Activated naive CD8-positive, alpha-beta T cell treated with anti-CD3 and anti-CD28 coated beads for 36 hours (primary cell): ENCODE measurements at places on chromosomes 16 and 17. TPM values are rescaled to one million over a fixed set of nuclear protein-coding genes. Genes with fewer than 3 reads are reported as not detected.

DNA sequence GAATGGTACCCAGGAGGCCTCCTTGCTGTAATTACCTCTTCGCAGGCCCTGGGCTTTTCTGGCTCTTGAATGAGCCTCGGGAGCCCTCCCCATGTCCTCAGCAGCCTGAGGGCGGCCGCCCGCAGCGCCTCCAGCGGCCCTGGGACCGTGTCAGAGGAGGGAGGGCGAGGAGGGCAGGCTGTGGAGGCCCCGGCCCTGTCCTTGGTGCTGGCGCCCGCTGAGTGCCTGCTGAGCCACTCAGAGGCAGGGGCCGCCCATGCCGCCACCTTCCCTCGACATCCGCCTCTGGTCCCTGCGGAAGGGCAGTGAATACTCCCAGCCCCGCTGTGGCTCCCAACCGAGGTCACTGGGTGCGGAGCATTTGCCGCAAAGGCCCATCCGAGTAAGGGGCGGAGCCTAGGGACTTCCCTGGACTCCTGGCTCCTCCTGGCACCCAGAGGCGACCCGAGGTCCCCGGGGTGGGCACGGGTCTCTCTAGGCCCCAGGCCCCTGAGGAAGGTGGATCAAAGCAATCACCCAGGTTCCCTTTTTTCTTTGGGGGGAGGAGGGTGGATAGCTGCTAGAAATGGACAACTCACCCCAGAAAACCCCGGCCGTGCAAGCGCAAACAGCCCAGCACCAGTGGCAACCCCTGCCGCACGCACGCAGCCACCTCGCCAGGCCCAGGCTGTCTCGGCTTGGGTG, 2.8 kb downstream of the RBFOX3 start:
- H3K27me3 ChIP-seq: peaks cover 48% of the 10 kb centered on the region
- peaks cover 2% of the 10 kb centered on the region for H3K4me1 ChIP-seq
- H3K36me3 ChIP-seq: no peaks in the 10 kb centered on the region
- no peak overlapping the region for H3K27ac ChIP-seq
- H3K4me3 ChIP-seq: no peak overlapping the region

DNA sequence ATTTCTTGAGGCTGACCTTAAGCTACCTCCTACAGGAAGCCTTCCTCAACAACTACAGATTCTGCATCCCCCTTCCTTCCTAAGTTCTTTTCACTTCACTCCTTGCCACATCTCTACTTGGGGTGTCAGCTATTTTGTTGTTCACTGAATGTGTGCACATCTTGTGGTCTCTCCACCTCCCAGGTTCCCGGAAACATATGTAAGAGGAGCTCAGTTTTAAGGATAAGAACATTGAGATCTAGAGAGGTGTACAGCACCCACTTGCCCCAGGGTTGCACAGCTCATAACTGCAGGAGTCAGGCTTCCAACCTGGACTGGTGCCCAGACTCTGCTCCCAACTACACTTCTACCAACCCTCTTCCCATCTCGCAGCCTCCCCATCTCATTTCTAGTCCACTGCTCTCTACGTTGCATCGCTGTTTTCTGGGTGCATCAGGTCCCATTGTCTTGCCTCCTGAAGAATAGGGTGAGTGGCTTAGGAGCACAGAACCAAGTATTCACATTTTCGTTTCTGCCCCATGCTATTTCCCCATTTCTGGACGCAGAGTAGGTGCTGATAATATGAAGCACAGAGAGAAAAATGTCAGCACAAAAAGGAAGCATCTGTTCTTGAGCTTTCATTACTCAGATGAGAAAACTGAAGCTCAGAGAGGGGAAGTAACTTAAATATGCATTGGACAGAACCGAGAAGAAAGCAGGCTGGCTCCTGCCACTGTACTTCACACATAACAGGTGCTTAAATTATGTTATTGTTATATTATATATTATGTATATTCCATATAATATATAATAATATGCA, 292.0 kb upstream of the CCL2 start:
- H3K4me3 ChIP-seq: no peak overlapping the region
- H3K27me3 ChIP-seq: peaks cover 17% of the 10 kb centered on the region
- no peak for DNase-seq
- no peak overlapping the region for H3K27ac ChIP-seq

DNA sequence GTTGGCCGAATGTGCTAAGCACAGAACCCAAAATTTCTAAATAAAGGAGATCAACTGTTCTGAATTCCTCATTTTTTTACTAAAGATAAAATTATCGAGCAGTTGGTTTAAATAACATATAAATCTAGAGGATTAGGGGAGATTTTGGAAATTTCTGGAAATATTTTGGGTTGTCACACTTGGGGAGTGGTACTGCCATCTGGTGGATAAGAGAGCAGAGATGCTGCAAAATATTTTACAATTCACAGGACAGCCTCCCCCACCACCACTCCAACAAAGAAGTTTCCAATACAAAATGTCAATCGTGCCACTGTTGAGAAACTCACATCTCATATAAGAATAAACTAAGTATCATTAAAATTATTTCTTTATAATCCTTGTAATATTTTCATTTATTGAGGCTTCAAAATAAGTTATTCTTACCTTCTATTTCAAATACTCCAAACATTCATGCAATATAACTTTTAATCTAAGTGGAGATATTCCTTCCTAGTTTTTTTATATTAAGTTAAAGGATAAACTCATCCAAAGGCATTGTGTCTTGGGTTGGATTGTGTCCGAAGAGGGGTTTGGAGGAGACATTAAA, 17.0 kb upstream of the ABCA8 start:
- no peaks in the 10 kb centered on the region for H3K4me1 ChIP-seq
- H3K36me3 ChIP-seq: no peaks in the 10 kb centered on the region
- no peak for DNase-seq
- no peak overlapping the region for H3K4me3 ChIP-seq

DNA sequence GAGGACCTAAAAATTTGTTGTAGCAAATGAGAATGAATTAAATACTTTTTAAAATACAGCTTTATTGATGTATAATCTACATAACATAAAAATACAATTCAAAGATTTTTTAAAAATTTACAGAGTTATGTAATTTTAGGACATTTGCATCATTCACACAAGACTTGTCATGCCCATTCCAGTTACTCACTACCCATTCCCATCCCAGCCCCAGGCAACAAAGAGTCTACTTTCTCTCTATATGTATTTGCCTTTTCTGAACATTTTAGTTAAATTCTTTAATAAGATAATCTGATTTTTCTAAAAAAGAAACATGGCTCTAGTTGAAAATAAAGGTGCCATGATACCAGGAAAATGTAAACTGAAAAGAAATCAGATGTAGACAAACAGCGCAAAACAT, 354.2 kb downstream of the PMP22 start:
- H3K4me3 ChIP-seq: no peak overlapping the region
- no peak overlapping the region for H3K27ac ChIP-seq
- peaks cover 13% of the 10 kb centered on the region for H3K27me3 ChIP-seq

GRCh38 chr17:27854163-27854562, 39.0 kb downstream of the LYRM9 start:
- H3K27me3 ChIP-seq: no peaks in the 10 kb centered on the region
- peaks cover 20% of the 10 kb centered on the region for H3K4me1 ChIP-seq
- no peak overlapping the region for H3K4me3 ChIP-seq
- no peak for DNase-seq
- H3K36me3 ChIP-seq: peaks cover 5% of the 10 kb centered on the region
- H3K27ac ChIP-seq: no peak overlapping the region

GRCh38 chr17:69357701-69358100, 30.8 kb upstream of the ABCA5 start:
- H3K27me3 ChIP-seq: no peaks in the 10 kb centered on the region
- no peak overlapping the region for H3K27ac ChIP-seq
- H3K36me3 ChIP-seq: no peaks in the 10 kb centered on the region
- peaks cover 10% of the 10 kb centered on the region for H3K4me1 ChIP-seq
- H3K4me3 ChIP-seq: no peak overlapping the region

DNA sequence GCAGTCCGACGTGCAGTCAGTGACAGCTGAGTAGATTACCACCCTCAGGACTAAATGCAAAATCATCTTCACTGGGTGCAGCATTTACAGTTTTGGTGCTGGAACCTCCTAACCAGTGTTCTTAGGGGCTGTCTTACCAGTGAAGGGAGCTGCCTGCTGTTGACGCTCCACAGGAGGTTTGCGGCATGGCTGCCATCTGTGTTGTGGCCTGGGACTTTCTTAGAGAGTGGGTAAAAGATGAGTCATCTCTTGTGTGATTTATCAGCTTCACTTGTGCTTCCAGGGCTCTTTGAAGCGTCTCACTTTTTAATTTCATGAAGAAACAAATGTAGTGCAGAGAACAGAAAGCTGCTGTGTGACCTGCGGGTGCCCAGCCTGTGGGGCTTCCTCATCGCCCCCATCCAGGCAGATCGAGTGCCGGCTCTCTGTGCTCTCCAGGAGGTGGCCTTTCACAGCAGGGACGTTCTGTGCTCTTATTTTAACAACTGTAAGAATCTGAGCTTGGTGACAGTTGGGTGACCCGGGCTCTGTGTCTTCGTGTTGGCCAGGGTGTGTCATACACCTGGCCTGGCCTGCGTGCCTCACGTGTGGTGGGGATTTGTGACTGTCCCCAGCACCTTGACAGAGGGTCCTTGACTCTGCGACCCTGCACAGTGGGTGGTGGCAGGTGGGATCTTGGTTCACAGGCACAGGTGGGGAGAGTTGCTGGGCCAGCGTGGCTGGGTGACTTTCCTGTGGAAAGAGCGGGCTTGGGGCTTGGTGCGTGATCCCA, 24.3 kb upstream of the ZNF750 start:
- peak overlapping the region; percentile 94 for H3K27ac ChIP-seq
- peak; percentile 87 for DNase-seq
- H3K27me3 ChIP-seq: no peaks in the 10 kb centered on the region
- H3K36me3 ChIP-seq: peaks cover 7% of the 10 kb centered on the region

- no peaks in the 10 kb centered on the region for H3K4me1 ChIP-seq
- peaks cover 8% of the 10 kb centered on the region for H3K36me3 ChIP-seq
- no peak overlapping the region for H3K4me3 ChIP-seq
- no peaks in the 10 kb centered on the region for H3K27me3 ChIP-seq
- no peak overlapping the region for H3K27ac ChIP-seq
Measured at GRCh38 chr16:11437069-11437468, 91.8 kb downstream of the RMI2 start.

- no peaks in the 10 kb centered on the region for H3K4me1 ChIP-seq
- H3K27ac ChIP-seq: no peak overlapping the region
- no peaks in the 10 kb centered on the region for H3K36me3 ChIP-seq
- DNase-seq: no peak
- H3K27me3 ChIP-seq: no peaks in the 10 kb centered on the region
- no peak overlapping the region for H3K4me3 ChIP-seq
Measured at GRCh38 chr16:73329358-73330286, 281.7 kb upstream of the ZFHX3 start.

GRCh38 chr16:71873199-71873598, 10.8 kb downstream of the ZNF821 start:
- no peak for DNase-seq
- peak overlapping the region; percentile 58 for H3K27ac ChIP-seq
- H3K4me1 ChIP-seq: peaks cover 25% of the 10 kb centered on the region
- H3K27me3 ChIP-seq: no peaks in the 10 kb centered on the region

GRCh38 chr16:3798838-3799237, 81.5 kb upstream of the TRAP1 start:
- H3K36me3 ChIP-seq: peaks cover 23% of the 10 kb centered on the region
- no peaks in the 10 kb centered on the region for H3K27me3 ChIP-seq
- H3K4me3 ChIP-seq: no peak overlapping the region
- H3K4me1 ChIP-seq: peaks cover 51% of the 10 kb centered on the region
- DNase-seq: no peak
- no peak overlapping the region for H3K27ac ChIP-seq

DNA sequence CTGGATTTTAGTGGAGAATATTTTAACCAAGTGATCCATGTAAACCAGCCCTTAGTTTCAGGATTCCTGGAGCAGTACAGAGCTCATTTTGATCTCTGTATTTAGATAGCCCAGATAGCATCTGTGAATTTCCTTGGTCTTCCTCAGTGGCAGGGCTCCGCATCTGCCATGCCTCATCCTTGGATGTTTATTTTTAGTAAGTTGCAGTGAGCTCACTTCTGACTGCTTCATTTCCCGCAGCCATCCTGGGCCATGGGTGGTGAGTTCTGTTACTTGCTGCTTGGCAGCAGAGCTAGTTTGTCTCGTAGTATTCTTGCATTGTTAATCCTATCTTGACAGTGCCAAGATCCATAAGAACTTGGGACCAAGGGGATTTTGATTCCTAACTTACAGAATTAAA, 33.7 kb downstream of the IST1 start:
- H3K36me3 ChIP-seq: peaks cover 17% of the 10 kb centered on the region
- H3K4me3 ChIP-seq: no peak overlapping the region
- no peak for DNase-seq
- H3K27ac ChIP-seq: peak overlapping the region; percentile 42
- H3K4me1 ChIP-seq: peaks cover 9% of the 10 kb centered on the region

DNA sequence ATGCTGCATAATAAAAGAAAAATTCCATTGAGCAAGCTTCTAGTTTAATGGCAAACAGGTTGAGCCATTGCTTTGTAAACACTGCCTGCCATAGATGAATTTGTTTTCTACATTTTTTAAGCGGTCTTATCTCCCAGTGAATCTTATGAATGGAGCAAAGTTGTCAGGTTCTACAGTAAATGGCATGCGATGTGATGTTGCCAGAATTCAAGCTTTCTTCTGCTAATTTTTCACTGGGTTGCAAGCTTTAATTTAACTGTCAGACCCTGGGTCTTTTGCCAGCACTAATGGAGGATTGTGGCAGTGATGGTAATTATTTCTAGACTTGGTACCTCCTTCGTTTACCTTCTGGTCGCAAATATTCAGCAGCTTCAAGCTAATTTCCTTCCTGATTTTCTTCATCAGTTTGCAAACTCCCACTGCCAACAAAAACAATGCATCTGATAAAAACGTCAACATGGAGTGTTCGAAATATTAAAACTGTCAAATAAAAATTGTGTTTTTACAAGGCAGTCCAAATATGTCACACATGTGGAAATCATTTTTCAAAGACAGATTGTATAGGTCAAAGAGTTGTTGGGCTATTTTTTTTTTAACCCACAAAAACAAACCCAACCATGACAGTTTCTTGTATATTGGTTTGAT, 274.2 kb upstream of the ERCC4 start:
- no peaks in the 10 kb centered on the region for H3K36me3 ChIP-seq
- DNase-seq: no peak
- H3K4me3 ChIP-seq: no peak overlapping the region
- no peak overlapping the region for H3K27ac ChIP-seq
- H3K27me3 ChIP-seq: peaks cover 4% of the 10 kb centered on the region
- no peaks in the 10 kb centered on the region for H3K4me1 ChIP-seq

DNA sequence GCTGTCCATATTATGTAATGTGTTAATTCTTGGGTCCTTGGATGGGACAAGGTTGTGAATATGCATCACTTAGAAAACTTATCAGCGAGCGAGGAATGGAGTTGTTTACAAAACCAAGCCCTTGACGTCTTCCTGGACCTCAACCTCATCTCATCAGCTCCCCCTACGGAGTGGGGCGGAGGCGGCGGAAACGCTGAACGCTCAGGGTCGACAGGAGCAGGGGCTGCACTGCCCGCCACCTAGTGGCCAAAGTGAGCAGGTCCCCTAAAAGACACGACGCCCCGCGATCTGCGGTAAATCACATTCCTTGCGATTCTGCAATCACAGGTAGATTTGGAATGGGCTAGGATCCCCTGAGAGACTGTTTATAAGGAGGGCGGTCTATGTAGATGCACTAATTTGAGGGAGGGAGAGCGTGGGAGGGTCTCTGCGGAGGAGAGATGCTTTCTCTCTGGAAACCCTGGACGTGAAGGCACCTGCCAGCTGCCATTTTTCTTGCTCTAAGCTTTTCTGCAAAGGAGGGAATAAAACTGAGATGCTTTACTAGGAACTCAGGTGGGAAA, 5.4 kb upstream of the ICAM2 start:
- DNase-seq: peak; percentile 89
- no peaks in the 10 kb centered on the region for H3K27me3 ChIP-seq
- H3K4me1 ChIP-seq: peaks cover 53% of the 10 kb centered on the region
- peak overlapping the region; percentile 71 for H3K4me3 ChIP-seq
- peak overlapping the region; percentile 86 for H3K27ac ChIP-seq
- H3K36me3 ChIP-seq: no peaks in the 10 kb centered on the region

KRT14 gene
- total RNA-seq: not detected

FZD2 gene
- not detected for total RNA-seq

NPIPA3 gene
- total RNA-seq: 1.2 TPM

TRIM25 gene
- 109 TPM for total RNA-seq

NT5M gene
- total RNA-seq: 6.1 TPM

DNASE1L2 gene
- 0.87 TPM for total RNA-seq

SECTM1 gene
- 0.72 TPM for total RNA-seq

OSBPL7 gene
- 12.5 TPM for total RNA-seq
